SW480 (cell line): ENCODE measurements at places on chromosomes 4 and X.

DNA sequence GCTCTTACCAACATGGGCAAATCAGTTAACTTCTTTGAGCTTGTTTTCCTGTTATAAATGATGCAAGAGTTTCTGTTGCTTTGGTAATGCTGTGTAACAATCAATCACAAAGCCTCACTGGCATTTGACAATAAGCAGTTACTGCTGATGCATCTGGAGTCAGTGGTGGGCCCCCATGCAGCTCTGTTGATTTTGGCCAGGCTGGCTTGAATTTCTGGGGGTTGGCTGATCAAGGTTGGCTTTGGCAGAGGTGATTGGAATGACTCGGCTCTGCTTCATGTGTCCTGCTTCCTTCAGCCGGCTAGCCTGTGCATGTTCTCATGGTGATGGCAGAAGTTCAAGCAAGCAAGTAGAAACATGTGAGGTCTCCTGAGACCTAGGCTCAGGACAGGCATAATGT, 90.4 kb downstream of the PHEX start:
- DNase-seq = no peak

DNA sequence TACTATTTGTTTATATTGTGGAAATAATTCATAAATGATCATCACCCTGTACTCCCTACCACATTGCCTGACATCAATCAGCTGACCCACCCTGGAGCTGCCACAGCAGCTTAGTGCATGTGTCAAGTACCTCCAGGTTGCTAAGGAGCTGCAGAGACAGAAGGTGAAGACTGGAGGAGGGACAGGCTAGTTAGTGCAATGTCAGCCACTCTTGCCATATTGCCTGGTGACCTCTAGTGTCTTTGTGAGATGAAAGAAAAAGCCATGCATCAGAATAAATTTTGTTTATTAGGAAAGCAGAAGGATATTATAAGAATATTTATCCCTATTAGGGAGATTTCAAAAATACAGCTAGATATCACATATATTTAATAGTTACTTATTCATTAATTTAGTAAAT, 243.9 kb upstream of the FAT4 start:
- DNase-seq = no peak

GRCh38 chr4:156931267-156931666, 40.3 kb downstream of the PDGFC start:
- peak; percentile 2 for DNase-seq

DNA sequence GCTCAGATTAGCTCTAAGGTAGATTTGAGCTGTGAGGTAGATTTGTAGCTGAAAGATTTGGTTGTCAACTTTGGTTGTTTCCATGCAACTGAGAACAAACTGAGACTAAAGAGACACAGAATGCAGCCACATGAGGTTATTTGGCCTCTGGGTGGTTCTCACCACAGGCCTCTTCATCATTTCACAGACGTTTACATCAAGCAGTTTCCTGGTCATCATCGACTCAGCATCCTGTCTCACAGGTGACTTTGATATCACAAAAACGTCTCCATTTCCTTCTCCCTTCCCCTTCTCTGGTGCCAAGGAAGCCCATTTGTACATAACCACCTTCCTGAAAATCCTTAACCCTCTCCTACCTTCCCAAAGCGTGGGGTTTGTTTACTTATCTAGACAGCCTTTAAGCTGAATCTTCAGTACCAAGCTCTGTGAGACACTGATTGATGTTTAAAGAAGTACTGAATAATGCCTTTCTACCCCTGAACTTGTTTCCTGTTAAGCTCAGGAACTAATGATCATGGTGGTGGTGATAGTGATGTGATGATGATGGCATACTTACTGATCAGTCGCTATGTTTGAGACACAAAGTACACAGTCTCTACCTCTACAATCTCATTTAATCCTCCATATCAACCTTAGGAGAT, 81.9 kb downstream of the FAM114A1 start:
- no peak for DNase-seq

DNA sequence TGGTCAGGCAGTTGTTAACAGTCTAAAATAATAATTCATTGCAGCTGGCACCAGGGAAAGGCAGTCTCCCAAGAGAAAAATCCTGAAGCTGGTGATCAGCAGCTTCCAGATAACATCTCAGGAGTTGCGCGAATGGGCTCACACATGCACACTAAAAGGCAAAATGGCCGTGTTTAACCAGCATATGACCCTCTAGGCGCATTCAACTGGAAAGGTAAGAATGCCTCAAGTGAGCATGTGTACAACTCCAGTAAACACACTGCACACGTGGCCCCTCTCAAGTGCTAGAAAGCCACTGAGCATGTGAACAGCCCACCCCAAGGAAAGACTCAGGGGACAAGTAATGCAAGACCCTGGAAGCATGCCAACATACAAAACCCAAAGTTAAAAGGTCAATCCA, 33.1 kb downstream of the STPG2 start:
- no peak for DNase-seq

DNA sequence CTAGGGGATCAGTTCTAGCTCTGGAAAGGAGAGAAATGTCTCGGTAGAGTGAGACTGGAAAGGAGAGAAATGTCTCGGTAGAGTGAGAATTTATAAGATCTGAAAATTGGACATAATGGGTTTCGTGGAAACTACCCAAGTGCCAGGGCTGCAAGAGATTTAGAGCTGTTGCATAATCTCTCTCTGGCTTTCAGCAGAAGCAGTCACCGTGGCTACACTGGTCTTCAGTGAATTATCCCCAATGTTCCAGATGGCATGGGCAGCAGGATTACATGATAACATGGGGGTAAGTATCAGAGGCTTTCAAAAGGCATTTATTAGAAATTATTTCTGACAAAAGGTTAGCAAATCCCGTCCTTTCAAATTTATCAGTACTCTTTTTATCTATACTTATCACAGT, 435.5 kb downstream of the NKX6-1 start:
- DNase-seq = no peak

DNA sequence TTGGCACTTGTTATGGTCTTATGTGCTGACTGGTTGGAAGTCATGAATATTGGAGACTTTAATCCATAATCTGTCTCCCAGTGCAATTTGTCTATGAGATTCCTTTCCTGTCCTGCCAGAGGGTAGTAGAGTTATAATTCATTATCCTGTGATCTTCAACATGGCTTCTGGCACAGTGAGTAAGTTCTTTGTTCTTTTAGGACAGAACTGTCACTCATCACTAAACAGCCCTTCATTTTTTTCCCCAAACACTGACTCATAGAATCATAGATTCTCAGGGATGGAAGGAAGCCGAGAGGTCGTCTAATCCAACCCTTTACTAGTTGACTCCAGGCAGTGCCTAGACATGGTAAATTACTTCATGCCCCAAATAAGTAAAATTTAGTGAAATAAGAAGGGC, 78.4 kb downstream of the LUZP4 start:
- DNase-seq = peak; percentile 5

GRCh38 chrX:133922390-133922771, 63.0 kb downstream of the GPC3 start:
- DNase-seq = no peak

DNA sequence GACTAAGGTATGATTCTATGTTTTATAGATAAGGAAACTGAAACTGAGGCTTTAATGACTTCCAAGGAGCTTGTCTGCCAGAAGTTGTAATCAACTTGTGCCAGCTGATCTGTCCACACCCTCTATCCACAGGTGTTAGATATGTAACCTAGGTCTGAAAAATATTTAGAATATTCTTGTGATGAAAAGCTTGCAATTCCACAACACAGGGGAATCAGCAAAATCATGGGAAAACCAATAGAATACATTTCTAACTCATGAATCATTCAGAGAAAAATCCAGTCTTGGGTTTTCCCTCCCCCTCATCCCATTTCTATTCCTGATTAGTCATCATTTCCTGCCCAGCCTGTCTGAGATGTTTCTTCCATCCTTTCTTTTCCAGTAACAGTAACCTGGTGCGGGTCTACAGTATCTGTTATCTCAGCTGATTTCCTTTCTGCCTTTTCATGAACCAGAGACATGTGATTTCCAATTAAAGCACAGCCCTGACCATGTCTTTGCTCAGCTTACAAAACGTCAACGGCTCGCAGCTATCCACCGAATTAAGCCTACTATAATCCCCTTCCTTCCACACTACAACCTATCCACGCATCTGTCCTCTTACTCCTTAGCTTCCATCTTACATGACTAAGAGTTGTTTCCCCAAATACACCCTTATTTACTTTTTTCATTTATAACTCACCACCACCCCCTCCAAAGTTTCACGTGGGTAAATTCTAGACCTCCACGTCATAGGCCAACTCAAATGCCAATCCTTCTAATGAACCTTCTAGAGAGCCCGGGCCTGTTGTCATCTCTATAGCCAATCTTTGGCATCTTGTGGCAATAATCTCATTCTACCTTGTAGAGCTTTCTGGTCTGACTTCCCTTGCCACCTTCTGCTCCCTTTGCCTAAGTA, 961 bp upstream of the NOCT start:
- DNase-seq = peak; percentile 84

GRCh38 chr4:47073647-47074046, 42.3 kb downstream of the GABRB1 start:
- DNase-seq = no peak

DNA sequence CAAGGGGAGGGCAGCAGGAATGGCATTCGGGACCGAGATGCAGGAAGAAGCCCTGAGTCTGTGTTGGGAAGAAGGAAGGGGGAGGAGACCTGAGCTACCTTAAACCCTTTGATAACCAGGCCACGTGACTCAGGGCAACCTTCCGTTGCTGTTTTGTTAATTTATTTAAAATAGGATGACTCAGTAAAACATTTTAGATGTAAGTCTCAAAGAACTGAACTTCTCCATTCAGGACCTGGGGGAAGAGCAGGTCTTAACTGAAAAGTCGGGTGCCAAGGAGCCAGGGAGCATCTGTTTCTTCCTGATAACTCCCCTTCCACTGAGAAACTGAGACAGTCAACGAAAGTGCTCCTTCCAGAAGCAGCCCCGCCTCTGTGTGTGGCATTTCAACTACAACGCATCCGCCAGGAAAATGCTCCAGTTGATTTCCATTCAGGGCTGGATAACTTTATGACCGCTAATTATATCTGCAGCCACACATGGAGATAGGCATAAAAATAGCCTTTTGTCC, 88.0 kb downstream of the IRF2 start:
- DNase-seq = peak; percentile 65

DNA sequence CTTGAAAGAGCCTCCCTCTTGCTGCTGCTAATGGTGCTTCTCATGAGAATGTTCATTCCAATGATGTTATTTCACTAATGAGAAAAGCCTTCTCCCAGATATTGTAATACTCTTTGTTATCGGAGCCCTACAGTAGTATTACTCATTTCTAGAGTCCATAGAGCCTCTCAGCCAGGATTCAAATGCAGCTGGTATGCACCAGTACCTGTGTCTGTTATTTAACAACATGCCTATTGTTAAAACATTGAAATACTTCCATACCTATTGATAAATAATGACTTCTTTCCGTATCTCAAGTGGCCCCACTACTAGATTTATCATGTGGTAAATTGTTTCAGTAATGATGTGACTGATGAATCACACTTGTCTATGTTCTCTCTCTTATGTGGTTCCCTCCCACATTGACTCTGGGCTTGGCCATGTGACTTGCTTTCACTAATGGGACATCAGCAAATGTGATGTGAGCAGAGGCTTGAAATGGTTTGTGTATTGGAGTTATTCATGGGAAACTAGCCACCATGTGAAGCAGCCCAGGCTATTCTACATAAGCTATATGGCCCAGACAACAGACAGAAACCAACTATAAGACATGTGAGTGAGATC, 207.6 kb downstream of the THOC2 start:
- DNase-seq = peak; percentile 31

GRCh38 chr4:123996718-123997510, 600.3 kb downstream of the SPRY1 start:
- no peak for DNase-seq
